NCI-H460 (cell line): ENCODE measurements at places on chromosomes 3 and 15. TPM values are rescaled to one million over a fixed set of nuclear protein-coding genes. Genes with fewer than 3 reads are reported as not detected.
A peak's percentile ranks its signal among the peaks of the same experiment; 100 is the strongest.

GRCh38 chr3:5053021-5053831 is 68.9 kb upstream of the ARL8B start:
- DNase-seq, result no peak

GRCh38 chr3:109339714-109340648 is 2.6 kb upstream of the DPPA4 start:
- DNase-seq, result no peak

Gene SCN11A
- total RNA-seq, result not detected in 2 replicates

DNA sequence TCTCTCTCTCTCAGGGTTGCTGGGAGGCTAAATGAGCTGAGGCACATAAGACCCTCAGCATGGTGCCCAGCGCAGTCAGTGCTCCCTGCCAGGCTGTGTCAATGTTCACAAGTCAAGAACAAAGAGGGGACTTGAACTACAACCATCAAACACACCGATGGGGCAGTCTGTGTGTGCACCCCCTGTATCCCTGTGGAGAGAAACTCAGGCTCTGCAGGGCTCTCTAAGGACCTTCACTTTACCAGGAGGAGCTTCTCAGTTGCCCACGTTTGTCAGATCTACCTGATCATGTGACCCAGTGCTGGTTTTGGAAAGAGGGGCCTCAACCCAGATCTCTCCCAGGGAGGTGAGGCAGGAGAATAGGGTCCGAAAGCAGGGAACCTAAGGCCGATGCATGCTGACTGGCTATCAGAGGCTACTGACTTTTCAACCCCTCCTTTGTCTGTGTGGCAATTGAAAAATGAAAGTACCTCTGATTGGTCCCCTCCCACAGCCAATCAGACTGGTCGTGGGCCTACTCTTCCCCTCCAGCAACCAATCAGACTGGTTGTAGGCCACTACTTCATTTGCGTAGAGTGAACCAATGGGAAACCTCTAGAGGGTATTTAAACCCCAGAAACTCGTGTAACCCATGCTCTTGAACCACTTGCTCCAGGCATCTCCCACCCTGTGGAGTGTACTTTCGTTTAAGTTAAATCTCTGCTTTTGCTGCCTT is 34.0 kb downstream of the RHCG start:
- DNase-seq, result peak; percentile 50

Gene CILP
- not detected in 2 replicates for total RNA-seq

Gene TMEM44
- total RNA-seq, result 4.9 and 5.2 TPM in 2 replicates

Gene EXOG
- 6.2 and 7.6 TPM in 2 replicates for total RNA-seq

Gene CCNL1
- 68.2 and 91.3 TPM in 2 replicates for total RNA-seq

GRCh38 chr3:112633191-112633590 is 7.8 kb downstream of the CCDC80 start:
- no peak for DNase-seq

Gene ASB14
- total RNA-seq, result 0.05 TPM in 1 of 2 replicates, not detected in the other

Gene DNAH12
- total RNA-seq, result not detected in 2 replicates

DNA sequence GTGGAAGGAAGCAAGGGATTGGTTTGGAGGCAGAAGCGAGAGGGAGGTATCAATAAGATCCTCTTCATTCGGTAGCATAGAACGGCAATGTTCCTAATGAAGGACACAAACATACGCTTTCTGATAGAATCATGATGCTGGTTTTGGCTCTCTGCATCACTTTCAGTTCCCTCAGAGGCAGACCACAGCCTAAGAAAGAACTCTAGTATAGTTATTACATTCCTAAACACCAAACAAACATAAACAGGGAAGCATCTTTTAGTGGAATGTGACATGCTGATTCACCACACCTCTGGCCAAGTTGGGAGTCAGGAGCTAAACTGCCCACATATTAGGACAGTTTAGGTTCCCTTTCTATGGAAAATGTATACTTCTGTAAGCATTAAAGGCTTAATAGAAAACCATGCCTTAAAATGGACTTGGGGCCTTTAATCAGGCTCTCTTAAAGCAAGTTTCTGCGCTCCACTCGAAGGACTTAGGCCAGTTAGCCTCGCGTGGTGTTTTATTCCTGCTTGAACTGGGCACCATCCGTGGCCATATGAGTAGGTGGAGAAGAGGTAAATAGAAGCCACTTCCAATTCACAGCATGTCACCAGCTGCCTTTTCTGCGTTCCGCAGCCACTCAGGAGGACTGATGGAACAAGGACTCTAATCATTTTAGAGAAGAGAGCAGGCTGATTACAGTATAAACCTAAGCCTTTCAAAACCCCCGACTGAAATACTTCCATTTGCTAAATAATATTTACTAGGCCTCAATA is 53.7 kb downstream of the CD47 start:
- DNase-seq, result no peak

Gene ANO10
- 10.4 and 11.1 TPM in 2 replicates for total RNA-seq

GRCh38 chr3:122794779-122795673 is at the start of gene SLC49A4:
Gene SLC49A4 (plus strand): TSS chr3:122795069. CDS start chr3:122795193, 124 bp downstream.
- peak; percentile 58 for DNase-seq

GRCh38 chr3:101643861-101644613 is 32.9 kb downstream of the ZBTB11 start:
- DNase-seq, result no peak

DNA sequence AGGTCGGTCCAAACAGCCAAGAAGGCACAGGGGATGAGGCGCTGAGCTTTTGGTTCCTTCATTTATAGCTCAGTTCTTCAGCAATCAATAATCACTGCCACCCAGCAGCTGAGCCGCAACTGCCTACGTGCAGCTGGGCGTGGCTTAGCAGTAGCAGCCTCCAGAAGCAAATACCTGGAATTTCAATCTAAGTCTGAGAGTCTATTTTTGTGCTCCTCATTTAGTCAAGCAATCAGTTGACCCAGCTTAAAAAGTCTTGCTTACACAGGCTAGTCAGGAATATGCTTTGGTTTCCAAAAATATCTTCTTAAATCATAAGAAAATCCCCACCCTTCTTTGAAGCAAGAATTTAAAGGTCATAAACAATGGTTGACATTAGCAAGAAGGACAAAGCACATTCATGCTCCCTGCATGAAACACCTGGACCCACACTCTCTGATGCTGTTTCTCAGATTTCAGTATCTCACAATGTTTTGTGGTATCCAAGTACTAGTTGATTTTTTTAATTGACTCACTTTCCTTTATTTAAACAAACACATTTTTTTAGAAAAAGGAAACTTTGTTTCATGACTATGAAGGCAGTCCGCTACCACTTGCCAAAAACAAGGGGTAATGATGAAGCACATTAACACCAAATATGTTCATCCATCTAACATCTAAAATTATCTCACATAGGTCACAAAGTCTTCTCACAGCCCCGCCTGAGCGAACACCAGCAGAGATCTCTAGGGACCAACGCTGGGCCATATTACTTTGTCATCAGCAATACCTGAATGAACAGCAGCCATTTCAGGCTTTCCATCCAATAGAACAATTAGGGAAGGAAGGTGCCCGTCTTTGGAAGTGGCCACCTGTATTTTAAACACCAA is 106.1 kb downstream of the OXNAD1 start:
- no peak for DNase-seq

DNA sequence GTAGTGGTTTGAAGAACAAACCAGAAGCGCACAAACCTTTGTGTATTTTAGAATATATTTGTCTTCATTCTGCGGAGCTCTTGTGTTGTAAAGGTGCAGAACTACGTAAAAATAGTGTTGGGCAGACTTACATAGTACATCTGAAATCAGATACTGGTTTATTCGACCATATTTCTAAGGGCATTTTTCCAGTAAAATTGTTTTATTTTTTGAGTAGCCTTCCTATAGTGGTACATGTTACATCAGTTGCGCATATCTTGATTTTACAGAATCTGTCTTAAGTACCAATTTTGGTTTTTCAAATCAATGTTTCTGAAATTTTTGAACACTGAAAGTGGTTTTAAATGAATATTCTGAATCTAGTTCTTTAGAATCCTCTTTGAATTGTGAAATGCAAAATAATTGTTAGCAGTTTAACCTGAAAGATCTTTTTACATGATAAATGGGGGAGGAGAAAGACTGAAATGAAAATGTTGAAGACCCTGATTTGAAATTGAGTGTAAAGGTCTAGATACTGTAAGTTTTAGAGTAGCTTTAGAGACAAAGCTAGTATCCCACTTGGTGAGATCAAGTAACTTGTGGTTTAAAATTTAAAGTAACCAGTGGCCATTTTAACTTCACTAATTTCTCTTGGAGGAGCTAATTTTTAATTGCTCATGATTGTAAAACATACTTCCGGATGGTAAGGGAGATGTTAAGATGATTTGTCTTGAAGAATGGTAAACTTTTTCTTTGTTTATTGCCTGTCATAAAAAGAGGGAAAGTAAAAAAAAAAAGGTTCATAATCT is 15.5 kb upstream of the CHD2 start:
- DNase-seq, result no peak

Gene PLA2G4D
- total RNA-seq, result not detected in 2 replicates

DNA sequence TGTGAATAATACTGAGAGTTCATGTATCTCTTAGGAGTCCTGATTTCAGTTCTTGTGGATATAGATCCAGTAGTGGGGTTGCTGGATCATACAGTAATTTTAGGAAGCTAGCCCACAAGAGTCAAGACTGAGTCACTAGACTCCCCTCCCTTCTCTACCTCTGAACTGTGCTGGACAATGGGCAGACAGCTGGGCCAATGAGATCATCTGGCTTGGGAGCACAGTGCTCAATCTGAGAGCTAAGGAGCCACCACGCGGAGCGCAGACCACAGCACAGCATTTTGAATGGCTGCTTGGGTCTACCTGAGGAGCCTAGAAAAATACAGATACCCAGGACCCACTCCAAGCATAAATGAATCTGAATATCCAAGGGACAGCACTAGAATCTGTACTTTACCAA is 32.5 kb downstream of the WNT5A start:
- DNase-seq, result no peak

DNA sequence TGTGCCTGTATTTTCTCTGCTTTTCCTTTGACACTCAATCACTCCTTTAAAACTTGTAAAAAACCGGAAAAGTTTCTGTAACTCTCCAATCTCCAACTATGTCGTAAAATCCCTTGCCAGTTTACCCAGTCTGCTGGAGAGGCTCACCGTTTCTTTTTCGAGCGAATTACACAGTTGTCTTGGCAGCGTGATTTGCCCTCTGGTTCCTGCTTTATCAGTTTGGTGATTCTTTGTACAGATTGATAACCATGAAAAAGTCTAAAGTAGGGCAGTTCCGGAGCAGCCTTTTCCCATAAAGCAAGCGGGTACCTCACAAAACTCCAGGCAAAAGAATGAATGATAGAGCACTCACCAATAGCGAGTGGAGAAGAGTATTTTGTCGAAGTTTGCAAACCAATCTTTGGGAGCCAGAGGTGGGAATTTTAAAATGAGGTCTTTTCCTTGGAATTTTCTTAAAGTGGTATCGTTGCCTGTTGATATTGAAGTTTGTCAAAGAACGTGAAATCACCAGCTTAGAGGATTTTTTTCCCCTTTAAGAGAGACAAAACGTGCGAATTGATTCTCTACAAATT is at the start of gene TTC23:
Gene TTC23, minus strand, starts transcription at position 312 of the 572 bp plus-strand sequence. CDS start 20,869 bp downstream, outside the sequence.
- peak; percentile 82 for DNase-seq

- no peak for DNase-seq
Observed at GRCh38 chr3:105394177-105394576, 27.5 kb downstream of the ALCAM start.

Gene CPNE9
- not detected in 2 replicates for total RNA-seq

DNA sequence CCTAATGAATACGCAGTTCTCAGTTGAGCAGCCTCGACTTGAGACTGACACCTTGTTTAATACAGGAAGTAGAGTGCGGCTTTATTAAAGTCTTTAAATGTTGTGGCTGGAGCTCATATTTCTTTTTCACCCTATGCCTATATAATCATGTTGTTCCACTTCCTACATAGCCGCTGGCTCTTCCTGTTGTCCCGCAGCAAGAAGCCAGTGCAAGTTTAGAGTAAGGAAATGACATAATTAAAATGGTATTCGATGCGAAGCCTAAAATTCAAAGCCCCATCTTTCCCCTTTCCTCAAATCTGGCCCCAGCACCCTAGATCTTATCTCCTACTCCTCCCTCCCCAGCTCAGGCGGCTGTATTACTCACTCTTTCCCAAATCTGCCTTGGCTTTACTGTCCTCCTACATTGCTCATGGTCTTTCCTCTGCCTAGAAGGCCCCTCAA is 7.5 kb upstream of the PHLDB2 start:
- DNase-seq, result no peak

Gene ITIH3
- total RNA-seq, result not detected in 2 replicates

Gene FBXW12
- total RNA-seq, result not detected in 2 replicates

DNA sequence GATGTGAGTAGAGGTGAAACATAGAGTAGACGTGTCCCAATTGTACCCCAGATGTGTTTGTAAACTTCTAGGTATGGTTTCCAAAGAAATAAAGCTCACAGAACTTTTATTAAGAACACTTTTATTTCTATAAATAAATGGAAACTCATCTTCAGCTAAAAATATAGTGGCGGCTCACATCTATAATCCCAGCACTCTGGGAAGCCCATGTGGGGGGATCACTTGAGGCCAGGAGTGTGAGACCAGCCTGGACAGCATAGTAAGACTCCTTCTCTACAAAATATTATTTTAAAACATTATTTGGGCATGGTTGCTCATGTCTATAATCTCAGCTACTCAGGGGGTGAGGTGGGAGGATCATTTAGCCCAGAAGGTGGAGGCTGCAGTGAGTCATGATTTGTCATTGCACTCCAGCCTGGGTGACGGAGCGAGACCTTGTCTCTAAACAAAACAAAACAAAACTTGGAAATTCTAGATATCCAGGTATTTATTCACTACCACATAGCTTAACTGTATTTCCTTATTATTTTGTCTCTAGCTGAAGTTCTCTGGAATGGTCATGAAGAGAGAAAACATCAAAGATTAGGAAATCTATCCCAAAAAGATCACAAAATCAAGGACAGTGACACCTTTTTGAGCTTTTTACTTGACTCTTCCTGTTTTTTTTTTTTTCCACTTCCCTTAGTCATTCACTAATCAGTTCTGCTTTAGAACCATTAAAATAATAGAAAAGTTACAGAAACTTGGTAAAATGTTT is 258.1 kb downstream of the TIGIT start:
- DNase-seq, result no peak

- no peak for DNase-seq
Observed at GRCh38 chr15:95994418-95994817, 336.1 kb upstream of the NR2F2 start.

DNA sequence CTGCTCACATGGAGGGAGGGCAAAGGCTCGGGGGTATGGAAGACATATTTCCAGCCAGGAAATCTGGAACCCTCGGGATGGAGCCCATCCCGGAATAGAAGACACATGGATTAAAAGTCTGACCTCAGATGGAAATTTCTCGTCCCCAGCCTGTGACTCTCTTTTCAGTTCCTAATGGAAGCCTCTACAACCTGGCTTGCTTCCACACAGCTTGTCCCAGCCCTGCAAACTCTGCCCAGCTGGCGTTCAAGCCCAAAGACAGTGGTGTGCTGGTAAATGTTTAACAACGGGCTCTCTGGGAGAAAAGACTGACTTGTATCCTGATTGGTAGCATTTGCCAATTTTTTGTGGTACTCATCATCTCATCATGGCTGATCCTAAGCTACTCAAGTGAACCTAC is 35.6 kb upstream of the TLE3 start:
- DNase-seq, result no peak

- DNase-seq, result no peak
Observed at GRCh38 chr3:56923526-56924224, 121.9 kb upstream of the ARHGEF3 start.

- no peak for DNase-seq
Observed at GRCh38 chr3:66304293-66304692, 83.5 kb downstream of the SLC25A26 start.
